CD8-positive, alpha-beta memory T cell (primary cell): ENCODE measurements at places on chromosomes 11 and 22. TPM values are rescaled to one million over a fixed set of nuclear protein-coding genes. Genes with fewer than 3 reads are reported as not detected.

Gene OR2AT4
- not detected for polyA plus RNA-seq

DNA sequence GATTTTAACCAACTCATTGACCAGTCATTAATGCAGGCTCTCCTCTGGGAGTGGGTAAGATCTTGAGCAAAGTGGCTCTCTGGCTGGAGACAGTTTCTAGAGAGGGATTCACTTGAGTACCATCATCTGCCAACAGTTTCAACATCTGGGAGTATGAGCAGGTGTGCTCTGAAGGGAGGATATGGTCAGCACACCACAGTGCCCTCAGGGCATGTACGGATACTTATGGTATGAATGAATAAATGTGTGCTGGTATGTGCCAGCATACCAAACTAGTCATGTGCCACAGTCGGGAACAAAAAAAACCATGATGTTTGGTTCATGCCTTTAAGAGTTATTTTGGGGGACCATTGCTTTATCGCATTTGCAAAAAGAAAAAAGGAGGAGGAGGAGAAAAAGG, 1197.5 kb upstream of the TENM4 start:
- no peak overlapping the region for H3K27ac ChIP-seq
- no peaks in the 10 kb centered on the region for H3K36me3 ChIP-seq
- DNase-seq: no peak
- no peaks in the 10 kb centered on the region for H3K27me3 ChIP-seq

DNA sequence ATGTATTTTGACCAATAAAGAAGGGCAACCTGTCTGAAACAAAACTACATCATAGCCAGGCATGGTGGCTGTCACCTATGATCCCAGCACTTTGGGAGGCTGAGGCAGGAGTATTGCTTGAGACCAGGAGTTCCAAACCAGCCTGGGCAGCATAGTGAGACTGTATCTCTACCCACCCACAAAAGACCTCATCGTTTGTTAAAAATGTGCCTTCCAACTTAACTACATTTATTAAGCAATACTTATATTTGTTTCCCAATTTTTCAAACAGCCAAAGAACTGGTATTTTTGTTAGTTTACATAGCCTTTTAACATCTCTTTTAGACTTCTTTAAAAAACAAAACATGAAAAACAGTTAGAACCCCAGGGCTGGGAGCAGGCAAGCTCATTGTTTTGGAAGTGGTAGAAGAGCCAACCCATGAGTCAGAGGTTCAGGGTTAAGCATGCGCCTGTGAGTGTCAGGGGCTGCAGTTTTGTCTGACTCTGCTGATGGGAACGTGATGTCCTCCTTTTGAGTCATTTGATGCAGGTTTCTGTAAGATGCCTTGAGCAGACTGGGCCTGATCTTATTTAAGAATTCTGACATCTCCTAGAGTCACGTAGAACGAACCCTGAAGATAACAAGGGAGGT, 53.9 kb upstream of the CRTAM start:
- peaks cover 20% of the 10 kb centered on the region for H3K36me3 ChIP-seq
- H3K4me1 ChIP-seq: no peaks in the 10 kb centered on the region
- H3K27me3 ChIP-seq: no peaks in the 10 kb centered on the region
- H3K4me3 ChIP-seq: no peak overlapping the region
- no peak overlapping the region for H3K27ac ChIP-seq
- DNase-seq: no peak

- no peak overlapping the region for H3K27ac ChIP-seq
- DNase-seq: no peak
- H3K4me1 ChIP-seq: no peaks in the 10 kb centered on the region
- H3K27me3 ChIP-seq: no peaks in the 10 kb centered on the region
- no peaks in the 10 kb centered on the region for H3K36me3 ChIP-seq
These were observed 569.9 kb upstream of the ANO5 start for GRCh38 chr11:21622995-21623394.

DNA sequence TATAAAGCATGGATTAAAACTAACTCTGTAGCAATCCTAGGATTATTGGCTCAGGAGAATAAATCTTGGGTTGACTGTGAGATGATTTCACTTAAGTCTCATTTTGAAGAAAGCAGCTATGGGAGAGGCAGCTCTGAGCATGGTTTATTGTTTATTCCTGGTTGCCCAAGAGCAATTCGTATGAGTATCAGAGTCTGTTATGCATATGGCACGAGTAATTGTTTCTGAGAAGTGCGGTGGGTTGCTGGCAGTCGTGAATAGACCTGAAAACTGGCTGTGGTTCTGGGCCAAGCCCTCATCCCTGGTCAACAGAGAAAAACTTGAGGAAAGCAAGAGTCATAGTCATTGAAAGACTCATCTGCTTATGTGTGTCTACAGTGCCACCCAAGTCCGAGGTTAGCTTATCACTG, 26.8 kb downstream of the DIXDC1 start:
- H3K27me3 ChIP-seq: no peaks in the 10 kb centered on the region
- H3K27ac ChIP-seq: no peak overlapping the region
- no peak for DNase-seq

GRCh38 chr11:10696468-10697322, 3.1 kb upstream of the IRAG1 start:
- no peak overlapping the region for H3K4me3 ChIP-seq
- no peaks in the 10 kb centered on the region for H3K4me1 ChIP-seq
- H3K36me3 ChIP-seq: no peaks in the 10 kb centered on the region
- H3K27me3 ChIP-seq: no peaks in the 10 kb centered on the region
- no peak overlapping the region for H3K27ac ChIP-seq
